ENCODE measurements at places on chromosomes 5 and 9.

DNA sequence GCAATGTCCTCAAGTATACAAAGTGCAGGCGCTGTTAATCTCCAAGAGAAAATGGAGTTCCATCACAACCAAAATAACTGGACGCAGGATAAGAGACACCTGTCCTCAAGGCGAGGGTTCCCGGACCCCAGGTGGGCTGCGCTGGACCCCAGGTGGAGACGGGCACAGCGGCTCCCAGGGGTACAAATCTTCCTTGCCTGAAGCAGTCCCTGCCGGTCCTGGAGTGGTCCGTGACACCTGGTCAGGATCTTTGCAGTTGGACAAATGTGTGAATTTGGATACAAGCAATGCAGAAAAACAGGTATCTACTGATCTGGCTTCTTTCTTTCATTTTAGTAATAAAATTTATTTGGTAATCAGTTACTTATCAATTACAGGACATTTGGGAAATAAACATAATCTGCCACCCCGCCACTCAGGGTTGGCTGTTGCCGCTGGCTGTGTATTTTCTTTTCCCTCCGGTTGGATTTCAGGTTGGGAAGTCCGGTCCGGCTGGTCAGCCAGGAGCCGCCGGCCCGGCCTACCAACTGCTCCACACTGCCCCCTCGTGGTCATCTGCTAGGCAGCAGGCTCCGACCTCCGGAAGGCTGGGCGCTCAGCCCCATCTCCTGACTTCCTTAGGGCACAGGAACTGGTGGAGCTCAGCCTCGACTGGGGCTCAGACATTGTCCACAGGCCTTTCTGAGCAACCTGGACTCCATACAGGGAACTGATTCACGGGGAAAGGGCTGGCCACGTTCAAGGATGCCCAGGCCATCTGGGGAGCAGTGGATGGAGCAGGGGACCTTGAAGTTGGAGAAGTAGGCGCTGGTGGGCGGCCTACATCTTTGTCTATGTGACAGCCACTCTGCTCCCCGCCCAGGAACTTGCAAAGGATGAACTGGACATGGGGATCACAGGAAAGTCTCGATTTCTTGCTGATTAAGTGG lies 43.4 kb downstream of the NXNL2 start:
- DNase-seq: peak; percentile 94

- DNase-seq: no peak
Observed at GRCh38 chr9:97385626-97386264, 26.2 kb upstream of the TDRD7 start.

DNA sequence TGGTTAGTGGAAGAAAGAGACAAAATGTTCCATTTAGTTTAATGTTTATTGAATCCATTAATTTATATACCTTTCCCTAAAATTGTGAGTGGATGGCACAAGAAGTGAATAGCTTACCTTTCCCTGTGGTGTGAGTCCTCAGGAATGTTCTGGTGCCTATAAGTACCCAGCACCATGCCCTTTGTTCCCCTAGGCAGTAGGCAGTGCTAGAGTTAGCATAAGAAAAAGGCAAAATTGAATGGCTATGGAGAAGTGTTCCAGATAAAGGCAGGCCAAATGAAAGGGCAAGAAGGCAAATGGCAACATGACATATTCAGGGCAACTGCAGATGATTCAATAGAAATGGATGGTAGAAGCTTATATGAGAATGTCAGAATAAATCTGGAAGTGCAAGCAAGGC lies 370.8 kb upstream of the PTGER4 start:
- no peak for DNase-seq

DNA sequence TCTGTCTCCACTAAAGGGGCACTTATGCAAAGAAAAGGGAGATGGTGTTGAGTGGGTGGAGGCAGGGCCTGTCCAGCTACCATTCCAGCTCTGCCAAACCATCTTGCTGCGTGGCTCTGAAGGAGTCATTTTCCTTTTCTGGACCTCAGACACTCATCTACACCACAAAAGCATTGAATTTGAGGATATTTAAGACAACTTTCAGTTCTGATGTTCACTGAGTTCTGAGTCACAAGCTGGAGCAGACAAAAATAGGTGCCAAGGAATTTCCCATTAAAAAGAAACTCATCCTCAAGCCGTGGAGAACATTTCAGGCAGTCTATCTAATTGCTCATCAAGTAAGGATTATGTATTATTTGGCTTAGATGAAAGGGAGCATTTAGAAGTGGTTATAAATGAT lies 195.0 kb upstream of the TBC1D2 start:
- DNase-seq: peak; percentile 59

DNA sequence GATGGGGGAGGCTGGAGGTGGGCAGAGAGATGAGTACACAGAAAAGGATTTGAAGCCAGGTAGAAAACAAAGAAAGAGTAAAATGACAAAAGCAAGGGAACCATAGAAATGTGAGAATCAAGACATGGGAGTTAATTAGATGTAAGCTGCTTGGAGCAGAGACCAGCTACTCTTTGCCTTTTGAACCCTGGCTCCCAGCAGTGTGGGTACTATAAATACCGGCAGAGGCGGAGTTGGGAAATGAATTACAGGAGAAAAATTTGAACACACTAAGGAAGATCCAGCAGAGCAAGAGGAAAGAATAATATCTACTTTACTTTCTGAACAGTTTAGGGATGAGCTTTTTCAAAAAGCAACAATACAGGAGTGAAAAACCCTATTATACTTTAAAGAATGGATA lies 36.5 kb downstream of the KIF24 start:
- no peak for DNase-seq

- DNase-seq: peak; percentile 75
Observed at GRCh38 chr9:4397917-4398316, 92.4 kb upstream of the SLC1A1 start.

DNA sequence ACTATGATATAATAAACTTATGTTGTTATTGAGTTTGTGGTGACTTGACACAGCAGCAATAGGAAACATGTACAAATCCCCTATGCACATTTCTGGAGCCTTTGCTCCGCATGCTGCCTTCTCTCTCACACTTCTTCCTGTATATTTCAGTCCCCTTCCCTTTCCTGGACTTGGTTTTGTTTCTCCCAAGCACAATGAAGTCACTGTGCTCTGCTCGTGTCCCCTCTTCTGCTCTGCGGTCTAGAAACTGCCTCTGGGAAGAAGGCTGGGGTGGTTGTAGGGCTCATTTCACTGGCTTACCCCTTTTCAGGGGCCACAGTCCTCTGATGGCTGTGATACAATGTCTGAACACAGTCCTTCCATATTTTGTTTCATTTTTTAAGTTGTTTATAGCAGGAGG lies 15.7 kb upstream of the FGD3 start:
- no peak for DNase-seq

- DNase-seq: peak; percentile 81
Observed at GRCh38 chr5:54703133-54703532, 185.6 kb downstream of the SNX18 start.

DNA sequence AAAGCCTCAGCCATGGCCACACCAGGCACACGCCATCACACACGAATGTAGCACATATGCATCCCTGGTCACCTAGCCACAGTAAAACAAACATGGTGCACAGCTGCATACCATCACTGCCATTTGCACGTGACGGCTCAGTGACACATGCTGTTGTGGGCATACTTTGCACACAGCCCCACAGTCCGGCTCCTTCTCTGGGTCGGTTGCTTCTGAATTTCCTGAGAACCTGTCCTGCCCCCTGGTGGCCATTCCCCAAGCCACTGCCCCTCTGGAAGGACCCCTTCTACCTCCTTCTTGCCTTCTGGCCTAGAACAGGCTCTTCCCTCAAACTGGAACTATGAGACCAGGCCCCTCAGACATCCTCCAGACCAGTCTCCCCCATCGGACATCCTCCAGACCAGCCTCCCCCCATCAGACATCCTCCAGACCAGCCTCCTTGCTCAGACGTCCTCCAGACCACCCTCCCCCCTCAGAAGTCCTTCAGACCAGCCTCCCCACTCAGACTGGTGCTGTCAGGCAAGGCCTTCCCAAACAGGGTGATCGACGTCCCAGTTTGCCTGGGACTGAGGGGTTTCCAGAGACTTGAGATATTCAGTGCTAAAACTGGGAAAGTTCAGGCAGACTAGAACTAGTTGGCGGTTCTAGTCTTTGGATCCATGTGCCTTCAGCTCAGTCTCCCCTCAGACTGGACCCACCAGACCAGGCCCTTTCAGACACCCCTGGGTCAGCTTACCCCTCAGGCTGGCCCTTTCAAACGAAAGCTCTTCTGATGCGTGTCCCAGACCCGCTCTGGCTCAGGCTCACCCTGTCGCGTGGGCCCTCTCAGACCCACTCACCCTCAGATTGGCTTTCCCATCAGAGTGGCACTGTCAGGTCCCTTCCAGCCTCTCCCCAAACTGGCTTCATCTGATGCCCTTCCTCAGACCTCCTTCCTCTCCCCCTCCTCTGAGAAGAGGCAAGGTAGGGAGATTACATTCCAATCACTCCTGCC lies 24.3 kb upstream of the ENHO start:
- peak; percentile 76 for DNase-seq

DNA sequence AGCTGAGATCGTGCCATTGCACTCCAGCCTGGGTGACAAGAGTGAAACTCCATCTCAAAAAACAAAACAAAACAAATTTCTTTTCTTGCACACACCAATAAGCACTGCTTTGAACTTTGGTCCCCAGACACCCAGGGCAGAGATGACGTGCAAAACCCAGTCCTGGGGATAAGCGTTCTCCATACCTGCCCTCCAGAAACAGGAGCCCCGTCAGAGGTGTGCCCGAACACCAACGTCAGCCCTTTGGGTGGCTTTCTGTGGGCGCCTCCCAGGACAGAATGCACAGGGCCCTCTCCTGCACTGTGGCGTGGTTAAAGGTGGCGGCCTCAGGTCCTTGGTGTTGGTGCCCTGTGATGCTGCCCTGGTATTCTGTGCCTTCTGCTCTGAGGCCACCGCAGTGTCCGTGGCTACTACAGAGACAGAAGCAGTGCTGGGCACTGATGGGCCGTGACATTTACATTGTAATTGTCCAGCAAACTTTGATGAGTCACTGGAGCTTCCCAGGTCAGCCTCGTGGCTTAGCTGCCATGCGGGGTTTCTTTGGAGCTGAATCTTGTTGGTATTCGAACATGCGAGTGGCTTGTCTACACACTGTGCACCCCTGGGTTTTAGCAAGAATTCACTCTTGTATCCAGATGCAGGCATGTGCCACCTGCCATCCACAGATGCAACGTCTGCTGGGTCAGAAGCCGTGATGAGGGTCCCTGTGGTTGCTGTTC lies 9.8 kb downstream of the PPP1R26 start:
- DNase-seq: no peak

- no peak for DNase-seq
Observed at GRCh38 chr9:109689701-109690100, 90.3 kb upstream of the PALM2AKAP2 start.

DNA sequence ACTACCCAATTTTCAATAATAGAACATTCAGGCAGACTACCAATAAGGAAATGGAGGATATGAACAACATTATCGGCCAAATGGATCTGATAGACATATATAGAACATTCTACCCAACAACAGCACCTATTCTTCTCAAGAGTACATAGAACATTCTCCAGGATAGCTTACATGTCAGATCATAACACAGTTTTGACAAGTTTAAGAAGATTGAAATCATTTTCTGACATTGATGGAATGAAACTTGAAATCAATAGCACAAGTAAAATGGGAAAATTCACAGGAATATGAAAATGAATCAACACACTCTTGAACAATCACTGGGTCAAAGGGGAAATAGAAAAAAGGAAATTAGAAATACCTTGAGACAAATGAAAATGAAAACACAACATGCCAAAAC lies 94.6 kb upstream of the MEGF10 start:
- no peak for DNase-seq

- DNase-seq: no peak
Observed at GRCh38 chr9:97704851-97705250, 7.7 kb upstream of the XPA start.

- no peak for DNase-seq
Observed at GRCh38 chr5:139951296-139951924, 91.7 kb downstream of the NRG2 start.

DNA sequence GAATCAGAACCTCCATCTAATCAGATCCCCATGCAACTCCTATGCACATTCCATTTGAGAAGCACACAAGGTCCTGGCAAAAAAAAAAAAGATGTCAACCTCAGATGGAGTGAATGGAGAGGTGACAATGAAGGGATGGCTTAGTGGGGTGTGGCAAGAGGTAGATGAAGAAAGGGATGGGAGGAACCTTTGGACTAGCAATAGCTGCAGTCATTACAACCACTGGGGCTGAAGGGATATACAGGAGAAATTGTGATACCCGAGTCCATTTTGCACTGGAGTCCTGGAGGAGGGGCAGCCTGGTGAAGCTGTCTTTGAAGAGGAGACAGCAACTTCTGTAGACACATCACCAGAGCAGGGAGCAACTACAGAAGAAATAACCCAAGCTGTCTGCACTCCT lies 219.6 kb downstream of the ENC1 start:
- DNase-seq: no peak

- DNase-seq: no peak
Observed at GRCh38 chr5:2251751-2252150, 369.0 kb upstream of the IRX4 start.

DNA sequence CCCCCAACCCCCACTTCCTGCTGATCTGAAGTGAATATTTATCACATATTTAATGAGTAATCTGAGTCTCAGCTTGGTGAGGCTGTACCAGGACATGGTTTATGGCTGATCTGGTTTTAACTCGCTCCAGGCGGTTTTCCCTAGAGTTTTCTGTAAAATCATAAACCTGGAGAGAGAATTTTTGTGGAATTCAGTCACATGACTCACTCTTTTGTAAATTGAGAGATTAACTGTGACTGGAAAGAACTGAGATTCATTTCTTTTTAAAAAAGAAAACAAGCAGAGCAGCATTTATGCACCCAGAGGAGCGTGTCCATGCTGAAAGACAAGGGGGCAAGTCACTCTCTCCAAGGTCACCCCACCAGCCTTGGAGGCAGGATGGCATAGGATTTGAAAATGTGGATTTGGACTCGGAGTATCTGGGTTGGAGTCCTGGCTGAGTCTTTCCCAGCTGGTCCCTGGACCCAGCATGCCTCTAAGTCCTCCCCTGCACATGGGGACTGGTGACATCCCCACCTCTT lies 81.8 kb downstream of the ZNF618 start:
- peak; percentile 87 for DNase-seq

GRCh38 chr9:131656356-131657036 lies 83.4 kb downstream of the RAPGEF1 start:
- no peak for DNase-seq

DNA sequence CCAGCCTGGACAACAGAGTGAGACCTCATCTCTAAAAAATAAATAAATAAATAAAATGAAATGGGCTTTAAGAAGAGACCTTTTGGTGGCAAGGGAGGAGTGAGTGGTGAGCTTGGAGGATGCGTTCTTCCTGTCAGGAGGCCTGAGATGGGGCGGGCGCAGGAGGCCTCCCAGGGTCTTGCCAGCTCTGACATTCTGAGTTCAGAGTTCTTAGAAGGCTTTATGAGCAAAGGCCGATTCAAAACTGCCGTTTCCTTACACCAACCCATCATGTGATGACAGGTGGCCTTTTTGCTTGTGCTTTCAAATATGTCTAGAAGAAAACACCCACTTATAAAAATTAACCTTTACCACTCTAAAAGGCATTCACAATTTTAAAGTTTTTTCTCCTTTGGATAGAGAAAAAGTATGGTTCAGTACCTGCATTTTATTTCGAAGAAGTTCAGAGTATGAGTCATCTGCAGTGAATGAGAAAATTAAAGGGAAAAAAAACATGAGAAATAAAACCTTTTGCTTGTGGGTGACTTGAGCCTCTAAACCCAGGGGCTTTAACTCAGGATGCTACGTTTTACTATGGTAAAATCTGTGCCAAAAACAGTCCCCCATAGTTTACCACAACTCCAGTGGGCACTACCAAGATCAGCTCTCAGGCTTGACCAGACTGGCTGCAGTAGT lies 157.4 kb upstream of the OTULINL start:
- no peak for DNase-seq

- peak; percentile 78 for DNase-seq
Observed at GRCh38 chr5:96629774-96630173, 32.4 kb upstream of the CAST start.

- DNase-seq: no peak
Observed at GRCh38 chr5:72889324-72889723, 66.5 kb upstream of the FCHO2 start.

All from GM03348 (cell line).